Effector CD8-positive, alpha-beta T cell (primary cell): ENCODE measurements at places on chromosomes 6 and 20.

GRCh38 chr6:110646419-110646698 is 168.9 kb downstream of the CDK19 start:
- DNase-seq: no peak

GRCh38 chr6:17506531-17506930 is 93.6 kb upstream of the FAM8A1 start:
- no peak for DNase-seq

GRCh38 chr6:83270971-83271719 is 78.0 kb downstream of the RWDD2A start:
- DNase-seq: no peak

DNA sequence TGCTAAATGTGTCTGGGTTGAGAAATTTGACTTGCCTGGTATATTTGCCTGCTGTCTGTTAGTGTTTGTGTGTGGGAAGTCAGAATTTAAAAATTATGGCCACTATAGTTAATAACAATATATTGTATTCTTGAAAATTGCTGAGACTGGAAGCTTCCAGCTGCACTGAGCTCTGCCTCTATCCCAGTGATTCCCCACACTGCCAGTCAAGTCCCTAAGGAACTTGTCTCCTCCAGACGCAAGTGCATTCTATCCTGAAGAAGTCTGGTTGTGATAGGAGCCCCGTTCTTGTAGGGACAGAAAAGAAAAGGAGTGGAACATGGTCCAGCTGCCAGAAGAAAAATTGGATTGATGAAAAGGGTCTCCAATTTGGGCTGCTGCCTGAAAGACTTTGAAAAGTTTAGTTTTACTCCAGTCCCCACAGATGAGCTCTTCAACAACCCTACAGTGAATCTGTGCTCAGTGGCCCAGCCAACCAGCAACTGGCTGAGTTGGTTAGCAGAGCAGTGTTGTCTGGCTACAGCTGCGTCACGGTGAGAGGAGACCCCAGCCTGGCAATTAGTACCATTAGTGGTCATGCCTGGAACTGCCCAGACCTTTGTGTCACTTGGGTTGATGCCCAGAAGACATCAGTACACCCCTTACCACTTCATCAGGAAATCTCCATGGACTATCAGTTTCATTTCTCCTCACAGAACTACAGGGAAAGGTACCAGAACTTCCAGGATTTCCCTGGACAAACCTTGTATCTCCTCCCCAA is 183.1 kb upstream of the MCHR2 start:
- no peak for DNase-seq

GRCh38 chr6:134123666-134124208 is 71.3 kb upstream of the SLC2A12 start:
- DNase-seq: peak; percentile 17

DNA sequence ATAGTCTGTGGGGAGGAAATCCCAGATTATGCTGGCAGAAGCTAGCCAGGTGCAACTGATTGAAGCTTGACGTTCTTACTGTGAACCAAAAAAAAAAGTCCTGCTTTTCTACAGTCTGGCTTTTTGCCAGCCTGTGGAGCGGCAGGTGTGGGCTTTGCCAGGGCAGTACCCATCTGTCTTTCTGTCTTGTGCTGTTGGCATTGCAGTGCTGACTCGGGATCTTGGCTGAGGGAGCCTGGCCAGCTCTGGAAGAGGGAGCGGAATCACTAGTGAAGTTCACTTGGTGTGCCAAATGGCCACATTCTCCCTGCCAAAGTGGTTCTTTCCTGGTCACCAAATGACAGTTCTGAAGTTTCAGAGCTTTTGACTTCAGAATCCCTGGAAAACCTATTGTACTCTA is 5.0 kb downstream of the KIF3B start:
- DNase-seq: no peak

DNA sequence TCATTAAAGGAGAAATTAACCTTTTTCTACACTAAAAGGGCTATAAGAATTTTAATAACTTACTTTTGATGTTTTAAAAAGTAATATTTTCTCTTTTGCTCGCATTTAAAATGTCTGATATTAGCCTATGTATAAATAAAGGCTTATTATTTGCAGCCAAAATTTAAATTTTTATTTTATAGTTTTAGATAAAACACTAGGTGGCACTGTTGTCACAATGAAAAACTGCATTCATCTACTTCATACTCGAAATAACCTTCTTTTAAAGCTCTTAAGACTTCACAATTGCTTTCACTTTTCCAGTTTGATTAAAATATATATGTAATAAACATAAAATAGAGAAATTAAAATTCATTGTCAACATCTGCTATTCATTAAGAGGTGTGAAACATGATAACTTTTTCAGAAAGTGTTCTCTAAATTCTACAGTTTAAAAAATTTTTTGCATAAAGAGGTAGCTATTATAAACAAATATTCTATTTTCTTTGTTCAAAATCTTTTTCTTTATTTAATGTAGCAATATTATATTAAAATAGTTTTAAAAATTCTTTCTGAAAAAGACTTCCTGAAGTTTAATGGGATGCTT is 78.8 kb upstream of the DEFB112 start:
- DNase-seq: no peak

GRCh38 chr6:28941684-28942448 is 18.1 kb upstream of the TRIM27 start:
- no peak for DNase-seq

DNA sequence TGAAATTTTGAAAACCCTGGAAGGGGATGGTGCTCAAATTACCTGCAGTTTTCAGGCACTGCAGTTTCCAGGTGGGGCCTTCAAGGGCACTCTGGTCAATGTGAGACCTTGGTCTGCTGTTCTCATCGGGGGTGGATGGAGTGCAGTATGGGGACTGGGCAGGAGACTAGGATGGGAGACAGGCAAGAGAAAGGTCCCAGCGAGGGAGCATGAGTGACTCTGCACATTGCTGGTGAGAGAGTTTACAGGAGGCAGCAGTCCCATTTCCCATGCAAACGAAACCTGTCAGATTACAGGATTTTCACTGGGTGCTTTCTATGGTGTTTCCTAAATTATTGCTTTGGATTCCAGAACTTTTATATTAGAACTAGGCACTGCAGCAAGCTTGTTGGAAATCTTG is 73.5 kb upstream of the DTNBP1 start:
- no peak for DNase-seq

DNA sequence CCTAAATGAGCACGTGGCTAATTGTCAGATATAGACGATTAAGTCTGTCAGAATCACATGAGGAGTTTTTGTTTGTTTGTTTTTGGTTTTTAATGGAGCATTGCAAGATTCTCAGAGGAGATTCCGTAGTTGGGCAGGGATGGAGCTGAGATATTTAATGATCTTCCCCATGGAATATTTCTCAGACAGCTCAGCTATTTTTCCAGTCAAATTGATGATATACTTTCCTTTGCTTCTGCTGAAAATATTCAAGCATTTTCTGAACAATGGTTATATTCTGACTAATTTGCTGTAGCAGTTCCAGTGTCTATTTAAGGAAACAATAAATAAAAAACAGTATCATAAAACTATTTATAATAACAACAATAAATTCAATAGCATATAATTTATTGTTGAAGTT is 348.4 kb downstream of the KIF16B start:
- DNase-seq: no peak

DNA sequence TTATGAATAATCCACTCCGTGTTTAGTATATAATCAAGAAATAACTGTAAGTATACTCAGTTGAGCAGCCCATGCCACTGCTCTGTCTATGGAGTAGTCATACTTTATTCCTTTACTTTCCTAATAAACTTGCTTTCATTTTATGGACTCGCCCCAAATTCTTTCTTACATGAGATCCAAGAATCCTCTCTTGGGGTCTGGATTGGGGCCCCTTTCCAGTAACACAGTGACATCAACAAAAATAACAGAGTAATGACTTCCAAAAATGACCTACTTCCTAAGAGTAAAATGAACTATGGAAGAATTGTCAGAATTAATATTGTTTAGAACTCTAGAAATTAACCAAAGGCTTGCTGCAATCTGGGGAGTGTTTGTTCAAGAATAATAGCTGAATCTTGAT is 8.8 kb downstream of the OR2H1 start:
- DNase-seq: no peak

GRCh38 chr6:128149796-128150195 is 248.9 kb upstream of the THEMIS start:
- DNase-seq: no peak

DNA sequence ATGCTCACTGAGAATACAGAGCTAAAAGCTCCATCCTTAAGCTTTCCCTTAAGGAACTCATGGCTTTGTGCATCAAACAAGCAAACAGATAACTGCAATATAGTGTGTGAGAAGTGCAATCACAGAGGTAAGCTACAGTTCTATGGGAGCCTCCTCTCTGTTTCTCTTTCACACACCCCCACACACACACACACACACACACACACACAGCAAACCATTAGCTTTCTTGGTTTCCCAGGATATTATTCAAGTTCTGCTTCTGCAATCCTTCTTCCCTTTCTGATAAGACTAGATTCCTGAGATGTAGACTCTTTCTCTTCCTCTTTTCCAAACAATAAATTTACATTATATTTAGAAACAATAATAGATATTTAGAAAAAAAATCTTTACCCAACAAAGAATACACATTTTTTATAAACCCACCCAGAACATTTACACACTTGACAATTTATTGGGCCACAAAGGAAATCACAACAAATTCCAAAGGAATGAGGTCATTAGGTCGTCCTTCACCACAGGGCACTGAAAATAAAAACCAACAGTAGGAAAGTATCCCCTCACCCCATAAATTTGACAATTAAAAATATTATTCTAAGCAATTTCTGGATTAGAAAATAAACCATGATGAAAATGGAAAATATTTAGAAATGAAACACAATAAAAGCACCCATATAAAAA is 9.3 kb upstream of the GFOD1 start:
- DNase-seq: no peak

DNA sequence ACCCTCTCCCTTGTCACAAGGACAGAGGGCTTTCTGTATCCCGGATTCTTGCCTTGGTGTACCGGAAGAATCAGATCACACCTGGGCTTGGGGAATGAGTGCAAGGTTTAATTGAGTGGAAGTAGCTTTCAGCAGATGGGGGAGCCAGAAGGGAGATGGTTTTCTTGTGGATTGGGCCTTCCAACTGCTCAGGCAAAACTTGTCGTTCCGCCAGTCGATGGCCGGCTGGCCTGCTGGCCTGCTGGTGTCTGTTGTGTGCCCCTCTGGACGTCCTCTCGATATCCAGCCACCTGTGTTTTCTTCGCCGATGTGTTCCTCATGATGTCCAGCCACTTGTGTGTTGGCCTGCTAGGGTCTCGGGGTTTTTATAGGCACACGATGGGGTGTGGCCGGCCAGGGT is 168.1 kb downstream of the CDKAL1 start:
- DNase-seq: no peak

DNA sequence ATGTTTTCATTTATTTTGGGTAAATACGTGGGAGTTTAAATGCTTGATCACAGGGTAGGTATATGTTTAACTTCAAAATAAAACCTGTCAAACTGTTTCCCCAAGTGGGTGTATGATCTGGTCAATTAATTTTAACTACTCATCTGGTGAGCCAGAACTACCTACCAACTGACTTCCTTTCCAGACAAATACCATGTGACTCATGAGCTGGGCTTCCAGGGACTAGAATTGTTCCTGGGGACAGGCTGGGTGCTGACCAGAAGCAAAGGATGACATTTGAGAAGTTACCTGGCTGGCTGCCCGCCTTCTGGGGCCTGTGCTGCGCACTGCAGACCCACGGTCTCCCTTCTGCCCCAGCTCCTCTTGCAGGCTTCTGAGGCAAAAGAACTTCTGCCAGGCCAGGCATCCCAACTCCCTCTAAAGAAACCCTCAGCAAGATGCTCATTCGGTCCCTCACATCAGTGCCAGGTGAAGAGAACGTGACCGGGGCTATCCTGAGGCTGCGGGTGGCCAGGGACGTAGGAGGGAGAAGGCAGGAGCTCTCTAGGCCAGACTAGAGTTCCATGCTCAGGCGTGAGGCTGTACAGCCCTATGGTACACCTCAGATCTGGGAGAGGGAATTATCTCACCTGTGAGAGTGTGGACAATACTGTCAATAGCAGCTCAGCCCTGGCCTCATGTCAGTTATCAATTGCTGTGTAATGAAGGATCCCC is 103.6 kb downstream of the JPH2 start:
- DNase-seq: no peak

DNA sequence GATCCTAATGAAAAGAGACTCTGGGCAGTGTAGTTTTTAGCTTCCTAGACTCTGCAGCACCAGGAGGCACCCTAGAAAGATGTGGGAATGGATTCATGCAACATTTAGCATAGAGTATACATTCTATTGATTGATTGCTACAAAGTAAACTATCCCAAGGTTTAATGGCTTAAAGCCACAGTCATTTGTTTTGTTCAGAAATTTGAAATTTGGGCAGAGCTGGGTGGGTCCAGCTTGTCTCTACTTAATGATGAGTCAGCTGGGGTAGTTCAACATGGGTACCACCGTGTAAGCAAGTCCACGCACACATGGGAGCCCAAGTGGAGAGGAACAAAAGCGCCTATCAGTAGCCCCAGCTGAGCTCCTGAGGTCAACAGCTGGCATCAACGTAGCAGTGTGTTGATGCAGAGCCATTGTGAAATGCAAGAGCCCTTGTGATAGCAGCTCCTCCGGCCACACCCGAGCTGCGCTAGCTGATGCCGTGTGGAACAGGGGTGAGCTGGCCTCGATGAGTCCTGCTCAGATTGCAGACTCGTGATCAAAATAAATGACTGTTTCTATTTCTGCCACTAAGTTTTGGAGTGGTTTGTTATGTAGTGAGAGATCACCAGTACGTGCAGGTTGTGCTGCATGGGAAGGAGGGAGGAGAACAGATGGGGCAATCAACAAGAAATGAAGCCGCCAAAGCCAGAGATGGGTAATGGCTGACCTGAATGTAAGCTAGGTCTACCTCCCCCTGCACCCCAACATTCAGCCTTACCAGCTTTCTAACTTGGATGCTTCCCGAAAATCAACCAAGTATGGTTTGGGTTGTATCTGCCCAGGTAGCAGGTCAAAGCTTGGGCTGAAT is 45.7 kb upstream of the TRAF3IP2 start:
- no peak for DNase-seq

- no peak for DNase-seq
Observed at GRCh38 chr6:89690944-89691324, 52.4 kb upstream of the LYRM2 start.

DNA sequence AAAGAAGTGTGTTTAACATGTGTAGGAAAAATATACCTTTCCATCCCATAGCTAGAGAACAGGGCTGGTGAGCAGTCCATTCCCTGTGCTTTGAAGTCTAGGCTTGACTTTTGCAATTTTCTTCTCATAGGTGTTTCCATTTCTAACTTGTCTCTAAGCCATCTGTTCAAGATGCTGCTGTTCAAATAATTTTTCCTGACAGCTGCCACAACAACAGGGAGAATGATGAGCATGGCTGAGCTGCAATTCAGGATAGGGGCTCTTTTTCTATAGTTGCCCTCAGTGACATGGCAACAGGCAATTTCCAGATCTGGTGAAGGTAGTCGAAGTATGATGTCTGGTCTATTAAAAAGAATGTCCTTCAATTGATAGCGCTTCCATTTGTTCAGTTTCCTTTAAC is 103.0 kb upstream of the HS3ST5 start:
- no peak for DNase-seq
